ENCODE measurements at places on chromosomes 12 and 14.
A peak's percentile ranks its signal among the peaks of the same experiment; 100 is the strongest.

GRCh38 chr12:124686370-124687173 lies 119.2 kb upstream of the NCOR2 start:
- no peak for DNase-seq

DNA sequence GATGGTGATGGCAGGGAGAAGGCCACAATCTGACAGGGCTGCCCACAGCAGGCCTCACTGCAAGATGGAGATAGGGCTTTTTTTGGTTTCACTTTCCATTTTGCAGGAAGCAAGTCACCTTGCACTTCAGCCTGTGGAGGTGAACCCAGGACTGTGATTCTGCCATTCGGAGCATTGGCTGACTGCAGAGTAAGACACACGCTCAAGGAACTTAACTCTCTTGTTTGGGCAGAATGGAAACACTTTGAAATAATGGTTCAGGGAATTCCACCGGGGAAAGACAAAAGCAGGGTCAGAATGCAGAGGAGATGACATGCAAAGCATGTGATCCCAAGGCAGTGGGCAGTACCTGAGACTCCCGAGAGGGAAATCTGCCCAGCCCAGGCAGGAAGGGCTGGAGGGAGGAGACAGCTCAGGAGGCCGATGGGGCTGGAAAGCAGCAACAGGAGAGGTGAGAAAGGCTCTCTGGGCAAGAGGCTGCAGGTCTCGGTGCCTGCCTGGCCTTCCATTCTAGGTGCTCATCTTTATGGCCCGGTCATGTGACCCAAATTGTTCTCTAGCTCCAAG lies 58.7 kb upstream of the PRMT8 start:
- peak; percentile 67 for DNase-seq

DNA sequence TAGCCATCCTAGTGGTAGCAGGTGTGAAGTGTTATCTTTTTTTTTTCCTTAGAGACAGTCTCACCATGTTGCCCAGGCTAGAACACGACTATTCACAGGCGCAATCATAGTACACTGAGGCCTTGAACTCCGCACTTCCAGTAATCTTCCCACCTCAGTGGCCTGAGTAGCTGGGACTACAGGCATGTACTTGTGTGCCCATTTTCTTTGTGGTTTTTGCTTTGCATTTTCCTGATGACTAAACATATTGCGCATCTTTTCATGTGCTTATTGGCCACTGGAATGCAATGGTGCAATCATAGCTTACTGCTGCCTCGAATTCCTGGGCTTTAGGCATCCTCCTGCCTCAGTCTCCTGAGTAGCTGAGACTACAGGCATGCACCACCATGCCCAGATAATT lies 33.3 kb upstream of the GCH1 start:
- DNase-seq, result no peak

DNA sequence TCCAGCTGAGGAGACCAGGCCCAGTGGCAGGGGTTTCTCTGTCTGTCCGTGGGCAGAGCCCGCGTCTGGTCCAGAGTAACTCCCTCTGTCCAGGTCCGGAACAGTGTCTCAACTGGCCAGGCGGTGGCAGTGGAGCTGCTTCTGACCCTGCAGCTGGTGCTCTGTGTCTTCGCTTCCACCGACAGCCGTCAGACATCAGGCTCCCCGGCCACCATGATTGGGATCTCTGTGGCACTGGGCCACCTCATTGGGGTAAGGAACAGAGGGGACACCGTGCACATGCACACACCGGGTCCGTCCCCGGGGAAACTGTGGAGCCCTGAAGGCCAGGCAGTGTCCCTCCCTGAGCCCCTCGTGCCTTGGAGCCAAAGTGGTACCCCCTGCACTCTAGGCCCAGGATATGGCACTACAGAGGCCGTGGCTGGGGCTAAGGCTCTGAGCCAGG lies 1.5 kb downstream of the AQP6 start:
- no peak for DNase-seq

DNA sequence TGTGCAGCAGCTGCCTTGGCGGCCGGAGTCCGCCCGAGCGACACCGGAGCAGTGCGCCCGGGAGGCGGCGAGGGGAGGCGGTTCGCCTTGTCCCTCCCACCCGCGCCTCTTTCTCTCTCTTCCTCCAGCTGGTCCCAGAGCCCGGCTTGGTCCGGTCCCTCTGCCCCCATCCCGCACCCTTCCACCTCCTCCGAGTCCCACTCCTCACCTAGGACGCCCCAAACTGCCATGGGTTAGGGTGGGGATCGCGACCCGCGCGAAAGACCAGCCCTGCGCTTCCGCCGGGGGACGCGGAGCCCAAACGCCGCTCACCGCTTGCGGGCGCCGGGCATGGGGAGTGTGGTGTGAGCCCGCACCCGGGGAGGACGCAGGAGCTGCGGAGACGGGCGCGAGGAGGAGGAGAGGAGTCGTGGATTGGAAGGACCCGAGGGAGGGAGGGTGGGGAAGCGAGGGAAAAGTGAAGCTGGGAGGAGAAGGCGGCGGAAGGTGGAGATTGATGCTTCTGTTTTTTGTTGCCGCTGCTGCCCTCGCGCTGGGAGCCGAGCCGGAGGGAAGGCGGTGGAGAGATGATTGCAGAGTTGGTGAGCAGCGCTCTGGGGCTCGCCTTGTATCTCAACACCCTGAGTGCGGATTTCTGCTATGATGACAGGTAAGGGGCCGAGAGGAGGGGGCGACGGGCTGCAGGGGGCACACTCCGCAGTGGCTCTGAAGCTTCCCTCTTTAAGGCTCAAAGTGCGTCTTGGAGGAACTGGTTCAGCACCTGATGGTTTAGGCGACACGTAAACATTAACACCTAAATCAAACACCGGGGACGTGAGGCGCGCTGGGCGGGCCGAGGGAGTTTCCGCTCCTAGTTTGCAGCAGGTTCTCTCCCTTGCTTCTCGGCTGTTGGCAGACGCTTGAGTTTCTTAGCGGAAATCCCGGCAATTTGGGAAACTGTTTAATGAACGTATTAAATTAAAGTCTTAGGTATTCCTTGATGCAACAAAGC lies 610 bp downstream of the TMTC2 start:
- DNase-seq, result peak; percentile 89

GRCh38 chr12:55698241-55698955 lies 9.3 kb downstream of the ITGA7 start:
- no peak for DNase-seq

- DNase-seq, result no peak
These were observed 91.0 kb upstream of the MON2 start for GRCh38 chr12:62375603-62376002.
